ENCODE measurements at places on chromosomes 7 and 10.

- DNase-seq, result no peak
Measured at GRCh38 chr7:31410265-31410664, 69.7 kb upstream of the NEUROD6 start.

DNA sequence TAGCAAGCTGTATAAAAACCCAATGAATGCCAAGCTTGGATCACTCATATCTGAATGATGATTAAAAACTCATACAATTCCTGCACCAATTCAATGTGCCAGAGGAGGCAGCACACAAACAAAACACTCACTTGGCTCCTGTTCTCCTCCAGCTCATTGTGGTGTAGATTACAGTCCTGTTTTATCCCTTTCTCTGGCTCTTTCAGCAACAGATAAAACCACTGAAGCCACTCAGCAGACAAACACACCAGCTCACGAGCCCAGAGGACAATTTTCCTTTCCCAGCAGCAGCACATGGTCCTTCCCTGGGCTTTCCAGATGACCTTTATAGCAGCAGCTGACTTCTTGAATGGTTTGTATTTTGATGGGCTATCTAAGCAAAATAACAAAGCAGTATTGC lies 107.3 kb upstream of the STARD3NL start:
- no peak for DNase-seq

DNA sequence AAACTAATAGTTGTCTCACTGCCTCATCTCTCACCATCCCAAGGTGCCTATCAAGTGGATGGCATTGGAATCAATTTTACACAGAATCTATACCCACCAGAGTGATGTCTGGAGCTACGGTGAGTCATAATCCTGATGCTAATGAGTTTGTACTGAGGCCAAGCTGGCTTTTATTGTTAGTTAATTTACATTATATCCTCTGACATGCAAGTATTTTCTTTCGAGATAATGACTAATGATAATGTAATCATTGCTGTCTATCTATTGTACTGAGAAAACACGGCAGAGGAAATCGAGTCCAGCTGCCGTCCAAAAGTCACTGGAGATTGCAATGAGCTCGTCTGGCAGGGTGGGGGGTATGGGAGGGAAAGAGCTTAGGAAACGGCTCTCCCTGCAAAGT lies 172.4 kb upstream of the LANCL2 start:
- no peak for DNase-seq

GRCh38 chr10:89505640-89506275 lies 29.6 kb downstream of the SLC16A12 start:
- DNase-seq, result no peak

GRCh38 chr7:30795161-30795948 lies 24.1 kb downstream of the MINDY4 start:
- DNase-seq, result no peak

DNA sequence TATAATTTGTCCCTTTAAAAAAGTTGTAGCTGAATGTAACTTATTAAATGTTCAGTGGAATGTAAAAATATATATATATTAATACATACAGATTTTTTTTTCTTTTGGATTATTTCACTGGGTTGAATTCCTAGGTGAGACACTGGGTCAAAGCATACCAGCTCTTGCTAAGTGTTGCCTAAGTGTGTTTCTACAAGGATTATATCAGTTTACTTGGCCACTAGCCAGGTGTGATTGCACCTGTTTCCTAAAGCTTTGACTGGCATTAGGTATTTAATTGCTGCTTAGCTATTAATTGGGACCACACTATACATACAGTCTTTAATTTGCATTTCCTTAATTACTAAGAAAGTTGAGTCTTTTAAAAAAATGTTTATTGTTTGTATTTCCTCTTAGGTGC lies 5.5 kb upstream of the ELOVL3 start:
- DNase-seq, result no peak

DNA sequence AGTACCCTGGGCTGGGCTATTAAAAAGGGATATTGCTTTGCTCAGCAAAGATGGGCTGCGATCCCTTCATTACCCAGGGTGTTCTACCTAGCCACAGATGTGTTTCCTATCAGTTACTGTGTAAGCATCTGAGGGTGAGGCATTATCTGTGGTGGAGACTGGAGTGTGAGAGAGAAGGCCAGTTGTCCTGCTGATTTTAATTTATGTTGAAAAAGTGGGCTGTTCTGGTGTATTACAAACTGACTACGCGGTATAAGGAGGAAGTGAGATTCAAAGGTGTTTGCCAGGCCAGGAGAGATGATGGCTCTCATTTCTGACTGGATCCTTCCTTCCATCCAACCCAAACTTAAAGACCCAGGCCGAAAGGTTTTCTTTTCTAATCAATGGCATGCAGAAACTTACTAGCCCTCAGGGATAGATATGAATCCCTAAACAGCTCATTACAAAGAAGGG lies 7.6 kb downstream of the TCF7L2 start:
- DNase-seq, result no peak

GRCh38 chr7:2644562-2645273 lies 12.9 kb downstream of the TTYH3 start:
- no peak for DNase-seq

DNA sequence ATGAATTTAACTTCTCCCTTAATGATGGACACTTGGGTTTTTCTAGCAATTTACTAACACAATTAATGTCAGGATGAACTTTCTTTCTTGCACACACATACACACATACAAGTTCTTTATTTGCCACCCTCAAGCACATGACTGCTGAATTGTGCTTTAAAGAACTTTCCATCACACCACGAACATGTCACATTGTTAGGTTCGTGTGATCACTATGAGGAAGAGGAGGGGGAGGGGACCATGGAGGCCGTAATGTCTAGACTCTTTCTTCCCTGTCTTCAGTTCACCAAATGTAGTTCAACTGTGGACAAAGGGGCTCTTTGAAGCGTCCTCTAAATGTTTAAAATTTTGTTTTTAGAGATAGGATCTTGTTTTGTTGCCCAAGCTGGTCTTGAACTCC lies 31.0 kb downstream of the NUP42 start:
- no peak for DNase-seq

- DNase-seq, result no peak
Measured at GRCh38 chr10:72265508-72265907, 8.2 kb upstream of the DDIT4 start.

DNA sequence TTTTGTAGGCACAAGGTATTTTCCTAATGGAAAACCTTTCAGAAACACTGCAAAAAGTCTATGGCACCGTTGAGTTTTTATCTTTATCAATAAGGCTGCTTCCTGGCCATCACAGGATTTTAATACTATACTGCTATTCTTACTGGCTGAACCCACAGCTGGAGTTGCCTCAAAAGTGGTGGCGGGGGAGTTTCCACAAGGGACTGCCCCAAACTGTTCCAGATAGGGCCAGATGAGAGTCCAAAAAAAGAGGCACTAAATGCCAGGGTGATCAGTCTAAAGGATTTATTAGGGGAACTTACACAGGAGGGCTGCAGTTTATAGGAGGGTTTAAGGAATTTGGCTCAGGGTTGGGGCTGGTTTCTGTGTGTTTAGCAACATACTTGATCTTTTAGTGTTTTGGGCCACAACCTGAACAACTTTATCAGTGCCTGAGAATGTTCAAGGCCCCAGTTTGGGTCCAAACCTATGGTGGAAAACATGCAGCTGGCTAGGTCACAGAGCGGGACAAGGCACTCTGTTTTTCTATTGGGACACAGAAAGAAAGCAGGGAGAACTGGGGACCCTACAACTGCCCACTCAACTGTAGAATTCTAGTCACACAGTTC lies 41.4 kb downstream of the STAM start:
- DNase-seq, result peak; percentile 49

- peak; percentile 51 for DNase-seq
Measured at GRCh38 chr10:74081192-74081803, 69.3 kb downstream of the AP3M1 start.

DNA sequence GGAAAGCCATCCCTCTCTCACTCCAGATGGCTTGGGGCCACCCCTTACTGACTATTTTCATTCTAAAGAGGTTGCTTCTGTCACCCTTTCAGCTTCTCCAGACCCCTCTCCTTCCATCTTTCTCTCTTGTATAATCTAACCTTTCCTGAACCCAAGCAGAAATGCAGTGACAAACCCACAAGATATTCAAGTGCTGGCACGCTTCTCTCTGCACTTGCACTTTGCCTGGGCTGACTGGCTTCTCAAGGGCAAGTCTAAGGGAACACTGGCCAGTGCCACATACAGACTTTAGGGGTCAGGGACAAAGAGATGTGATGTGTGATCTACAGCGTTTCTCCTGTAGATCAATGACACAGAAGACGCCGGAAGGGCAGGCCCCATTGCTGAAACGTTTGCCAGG lies 150.4 kb upstream of the LANCL2 start:
- no peak for DNase-seq

GRCh38 chr10:3169673-3170072 lies 2.9 kb downstream of the PITRM1 start:
- no peak for DNase-seq

Data from activated T-cell treated with anti-CD3 and anti-CD28 coated beads, Interleukin-2, amount 50 U/mL, for 48 hours (primary cell).